Activated CD4-positive, alpha-beta memory T cell treated with anti-CD3 and anti-CD28 coated beads for 36 hours (primary cell): ENCODE measurements at places on chromosomes 16 and 17. TPM values are rescaled to one million over a fixed set of nuclear protein-coding genes. Genes with fewer than 3 reads are reported as not detected.

DNA sequence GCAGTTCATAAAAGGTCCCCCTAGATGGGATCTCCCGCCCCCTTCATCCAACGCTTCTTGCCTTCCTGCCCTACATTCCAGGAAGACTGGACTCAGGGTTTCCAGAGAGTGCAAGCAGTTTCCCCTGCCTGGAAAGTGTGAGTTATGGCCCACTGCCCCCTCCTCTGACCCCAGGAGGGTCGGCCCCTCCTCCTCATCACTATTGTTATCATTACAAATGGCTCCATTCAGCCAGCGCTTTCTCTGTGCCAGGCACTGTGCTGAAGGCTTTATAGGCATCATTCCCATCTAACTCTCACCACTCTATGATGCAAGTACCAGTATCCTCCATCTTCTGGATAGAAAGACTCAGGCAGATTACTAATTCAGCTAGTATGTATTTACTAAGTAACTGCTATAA, 90.7 kb downstream of the USP31 start:
- no peak for DNase-seq

Gene PPP1R27
- total RNA-seq = not detected

Gene LPO
- not detected for total RNA-seq

DNA sequence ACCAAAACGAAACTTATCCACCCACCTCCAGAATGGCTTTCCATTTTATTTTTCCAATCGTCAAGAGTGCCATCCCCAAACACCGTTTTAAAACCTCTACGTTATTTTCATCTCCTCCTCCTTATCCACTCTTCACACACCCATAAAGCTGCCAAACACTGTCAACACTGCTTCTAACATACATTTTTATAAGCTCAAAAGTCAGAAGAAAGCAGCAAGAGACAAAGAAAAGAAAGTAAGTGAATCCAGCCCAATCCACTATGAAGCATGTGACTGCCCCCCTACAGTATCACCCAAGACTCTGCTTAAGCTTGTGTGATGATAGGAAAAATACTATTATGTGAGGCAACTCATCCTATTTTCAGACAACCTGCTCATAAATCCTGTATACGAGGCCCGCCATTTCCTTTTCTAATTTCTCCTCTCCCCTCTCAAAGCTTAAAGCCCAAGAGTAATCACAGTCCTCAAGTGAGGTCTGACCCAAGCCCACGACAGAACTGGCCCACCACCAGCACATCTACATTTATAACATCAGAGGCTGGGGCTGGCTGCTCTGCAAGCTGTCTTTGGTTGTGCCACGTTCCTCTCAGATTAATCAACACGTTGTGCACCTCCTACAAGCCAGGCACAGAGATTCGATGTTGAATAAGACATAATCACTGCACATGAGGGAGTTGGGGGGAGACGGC, 16.3 kb downstream of the USP31 start:
- no peak for DNase-seq

DNA sequence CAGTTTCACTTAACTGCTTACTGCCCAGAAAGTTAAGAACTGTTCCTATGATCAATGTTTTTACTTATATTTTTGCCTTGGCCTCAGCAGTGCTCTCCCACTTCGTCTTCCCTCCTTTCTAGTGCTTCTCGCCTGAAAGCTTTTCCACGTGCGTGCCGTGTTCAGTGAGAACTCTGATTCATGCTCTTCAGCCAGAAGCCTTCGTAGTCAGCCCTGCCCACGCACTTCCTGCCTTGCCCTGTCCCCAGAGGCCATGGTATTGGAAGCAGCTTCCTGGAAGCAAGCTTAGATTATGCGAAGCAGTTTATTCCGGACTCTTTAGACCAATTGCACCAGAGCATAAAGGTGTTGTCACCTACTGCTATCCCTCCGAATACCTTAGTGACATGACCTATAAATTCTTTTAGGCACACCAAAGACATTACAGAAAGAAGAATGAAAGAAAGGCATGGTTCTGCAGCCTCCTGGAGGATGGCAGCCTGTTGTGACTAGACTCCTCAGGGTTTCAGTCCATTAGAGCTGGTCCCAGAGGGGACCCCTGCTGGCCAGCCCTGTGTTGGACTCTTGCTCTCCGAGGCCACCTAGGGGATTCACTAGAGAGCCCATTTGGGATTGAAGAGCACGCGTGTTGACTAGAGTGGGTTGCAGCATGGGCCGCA, 105.2 kb downstream of the RPTOR start:
- DNase-seq = peak; percentile 91

Gene GLP2R
- total RNA-seq = not detected

GRCh38 chr17:20009052-20009301, 182 bp upstream of the SPECC1 start:
- no peak for DNase-seq
